Activated T-cell treated with anti-CD3 and anti-CD28 coated beads for 24 hours (primary cell): ENCODE measurements at places on chromosomes 12 and 14.

DNA sequence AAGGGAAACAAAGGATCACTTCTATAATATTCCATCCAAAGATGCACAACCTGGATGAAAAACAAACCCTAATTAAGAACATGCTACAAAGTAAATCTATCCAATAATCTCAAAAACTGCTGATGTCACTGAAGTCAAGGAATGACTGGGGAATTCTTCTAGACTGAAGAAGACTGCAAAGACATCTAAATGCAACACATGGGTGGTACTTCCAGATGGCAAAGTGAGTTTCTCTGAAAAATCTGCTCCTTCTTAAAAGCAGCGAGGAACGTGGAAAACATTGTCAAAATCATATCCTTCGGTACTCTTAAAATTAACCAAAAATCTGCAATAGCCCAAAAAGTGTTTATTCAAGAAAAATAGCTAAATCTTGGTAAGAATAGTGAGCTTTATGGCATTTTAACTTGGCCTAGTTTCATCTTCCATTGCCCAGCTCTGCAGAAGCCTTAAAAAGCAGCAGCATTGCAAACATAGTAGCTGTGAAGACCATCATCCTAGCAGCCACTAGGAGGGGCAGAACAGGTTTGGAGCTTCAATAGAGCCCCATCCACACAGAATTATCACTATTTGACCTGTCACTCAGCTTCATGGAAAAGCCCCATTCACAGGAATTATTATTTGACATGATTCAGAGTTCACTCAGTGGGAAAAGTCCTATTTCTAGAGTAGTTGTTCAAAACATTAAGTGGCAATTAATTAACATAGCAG is 7.4 kb downstream of the CLEC14A start:
- DNase-seq, result no peak

DNA sequence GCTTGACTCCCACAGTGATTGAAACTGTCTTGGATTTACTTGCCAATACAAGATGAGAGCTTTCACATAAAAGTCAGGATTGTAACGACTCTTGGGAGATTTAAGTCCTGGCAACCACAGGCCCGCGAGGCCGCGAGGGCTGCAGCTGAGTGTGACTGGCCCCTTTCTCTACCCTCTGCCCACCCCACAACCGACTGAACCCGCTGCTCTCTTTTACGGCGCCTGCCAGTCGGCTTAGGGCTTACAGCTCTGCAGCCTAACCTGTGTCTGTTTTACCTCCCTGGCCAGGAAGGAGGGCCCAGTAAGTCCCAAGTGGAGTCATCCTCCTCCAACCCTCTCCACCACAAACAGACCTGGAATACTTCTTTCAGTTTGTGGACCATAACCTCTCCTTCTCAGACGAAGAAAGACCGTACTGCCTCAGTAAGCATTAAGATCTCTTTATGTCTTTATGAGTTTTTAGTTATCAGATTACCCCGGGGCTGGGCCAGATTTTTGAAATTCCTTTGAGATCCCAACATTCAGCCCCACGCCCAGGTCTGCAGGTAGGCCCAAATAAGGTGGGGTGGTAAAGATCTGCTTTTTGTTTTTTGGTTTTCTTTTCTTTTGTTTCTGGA is 12.6 kb upstream of the TIGAR start:
- no peak for DNase-seq

DNA sequence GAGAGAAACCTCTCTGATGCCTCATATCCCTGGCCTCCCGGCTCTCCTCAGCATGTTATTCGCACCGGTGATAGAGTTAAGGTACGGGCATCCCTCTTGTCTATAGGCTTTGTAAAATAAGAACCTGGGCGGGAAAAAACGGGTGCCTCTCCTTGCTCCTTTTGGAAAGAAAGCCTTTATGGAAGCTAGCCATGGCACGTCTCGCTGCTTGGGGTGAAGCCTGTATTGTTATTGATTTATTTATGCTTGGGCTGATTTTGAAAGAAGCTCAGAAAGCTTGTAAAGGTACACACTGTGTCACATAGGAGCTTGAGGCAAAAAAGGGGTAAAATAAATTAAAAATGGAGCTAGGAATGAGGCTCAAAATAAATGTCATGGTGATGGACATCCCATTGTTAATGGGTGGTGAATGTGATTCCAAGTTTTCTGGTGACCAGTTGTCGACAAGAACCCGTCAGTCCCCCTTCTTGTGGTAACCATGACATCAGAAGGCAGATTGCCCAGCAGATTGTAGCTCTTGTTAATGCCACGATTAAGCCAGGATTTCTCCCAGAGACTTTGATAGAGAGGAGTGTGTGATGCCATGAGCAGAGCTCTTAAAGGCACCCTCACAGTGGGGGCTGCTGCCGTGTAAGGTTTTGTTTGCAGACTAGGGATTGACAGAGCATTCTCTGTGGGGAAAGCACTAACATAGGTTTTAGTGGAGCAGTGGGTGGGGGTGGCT is 50.4 kb upstream of the ASPG start:
- no peak for DNase-seq

- no peak for DNase-seq
Observed at GRCh38 chr12:26728205-26729050, 104.6 kb downstream of the ITPR2 start.

DNA sequence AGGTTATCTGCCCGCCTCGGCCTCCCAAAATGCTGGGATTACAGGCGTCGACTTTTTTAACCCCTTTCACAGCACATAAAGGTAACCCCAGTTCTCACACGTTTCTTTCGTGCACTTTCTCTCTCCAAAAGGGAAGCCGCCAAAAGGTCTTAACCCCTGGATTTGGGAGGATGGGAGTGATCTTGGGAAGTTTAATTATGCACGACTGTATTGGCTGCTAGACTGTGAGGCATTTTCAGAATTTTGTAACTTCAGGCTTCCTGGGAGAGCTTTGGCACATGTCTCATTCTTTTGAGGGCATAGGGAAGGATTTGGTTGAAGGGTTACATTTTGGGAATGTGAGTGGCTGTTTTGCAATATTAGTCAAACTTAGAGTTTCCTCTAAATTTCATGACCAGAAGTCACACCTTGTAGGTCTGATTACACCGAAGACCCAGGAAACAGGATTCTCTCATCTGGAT is 1.4 kb upstream of the SMARCC2 start:
- no peak for DNase-seq

GRCh38 chr12:93585247-93585646 is 12.8 kb downstream of the SOCS2 start:
- no peak for DNase-seq

DNA sequence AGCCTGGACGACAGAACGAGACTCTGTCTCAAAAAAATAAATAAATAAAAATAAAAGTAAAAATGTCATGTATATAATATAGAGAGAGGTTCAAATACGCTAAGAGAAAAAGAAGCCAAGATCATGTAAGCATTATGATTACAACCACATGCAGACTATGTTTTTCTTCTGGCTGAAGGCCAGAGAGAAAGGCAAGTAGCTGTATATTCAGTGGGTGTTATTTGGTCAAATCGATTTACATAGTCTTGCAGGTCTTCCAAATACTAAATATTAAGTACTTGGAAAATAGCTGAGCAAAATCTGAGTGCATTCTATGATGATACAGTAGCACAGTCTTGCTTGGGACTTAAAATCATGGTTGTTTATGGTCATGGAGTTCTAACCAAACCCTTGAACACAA is 758.0 kb downstream of the DIO2 start:
- no peak for DNase-seq

DNA sequence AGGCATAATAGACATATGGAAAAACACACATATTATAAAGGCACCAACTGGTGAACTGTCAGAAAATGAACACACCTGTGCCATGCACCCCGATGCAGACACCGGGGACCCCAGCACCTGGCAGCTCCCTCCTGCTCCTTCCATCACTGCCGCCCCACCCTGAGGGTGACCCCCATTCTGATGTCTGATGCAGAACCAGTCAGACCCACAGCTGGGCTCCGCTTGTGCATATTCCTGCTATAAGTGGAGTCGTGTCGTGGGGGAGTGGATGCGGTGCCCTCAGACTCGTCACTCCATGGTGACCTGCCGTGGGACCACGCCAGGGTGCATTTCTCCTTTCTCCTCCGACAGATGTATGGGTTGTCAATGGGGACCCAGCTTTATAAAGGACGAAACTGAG is 45.7 kb upstream of the MEG3 start:
- DNase-seq, result no peak

GRCh38 chr14:21066882-21067502 is 3.1 kb upstream of the ARHGEF40 start:
- no peak for DNase-seq

- no peak for DNase-seq
Observed at GRCh38 chr12:69936214-69936731, 111.2 kb downstream of the MYRFL start.

DNA sequence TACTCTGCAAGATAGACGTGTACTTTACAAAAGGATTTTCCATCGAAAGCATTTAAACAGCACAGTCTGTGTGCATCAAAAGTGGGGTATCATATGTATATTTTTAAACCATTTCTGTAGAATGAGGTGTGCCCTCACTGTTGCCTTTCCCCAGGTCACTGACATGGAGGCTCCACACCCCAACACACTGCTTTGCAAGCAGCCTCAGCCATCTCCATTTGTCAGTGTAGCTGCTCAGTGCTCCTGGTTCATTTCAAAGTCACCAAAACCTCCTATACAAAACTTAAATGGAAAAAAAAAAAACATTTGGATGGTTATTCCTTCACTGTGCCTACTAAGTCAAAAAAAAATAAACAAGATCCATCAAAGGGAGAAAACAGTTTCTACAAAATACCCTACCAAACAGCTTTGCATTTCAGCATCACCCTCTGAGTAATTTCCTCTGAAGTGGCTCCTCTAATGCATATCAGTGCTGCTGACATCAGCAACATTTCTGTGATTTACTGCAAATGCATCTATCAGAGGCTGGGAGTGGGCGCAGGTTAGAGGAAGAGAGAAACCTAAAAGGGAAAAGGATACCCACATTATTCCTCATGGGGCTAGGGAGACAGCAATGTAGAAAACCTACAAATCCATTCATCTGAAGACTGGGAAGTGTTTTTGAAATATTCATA is 46.0 kb downstream of the KCNK10 start:
- no peak for DNase-seq

DNA sequence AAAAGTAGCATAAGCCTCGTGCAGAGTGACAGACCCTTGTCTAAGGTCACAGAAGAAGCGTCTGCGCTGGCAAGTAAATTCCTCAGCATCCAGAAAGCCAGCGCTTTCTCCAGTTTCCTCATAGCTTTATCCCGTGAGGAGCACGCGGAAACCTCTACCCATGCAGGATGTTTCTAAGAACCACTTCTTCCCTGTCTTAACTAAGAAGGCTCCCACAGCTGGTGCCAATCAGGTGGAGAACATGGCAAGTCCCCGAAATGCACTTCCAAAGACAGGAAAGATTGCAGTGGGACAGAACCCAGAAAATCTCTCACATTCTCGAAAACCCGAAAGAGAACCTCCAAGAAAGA is 968 bp upstream of the ARID4A start:
- DNase-seq, result no peak

DNA sequence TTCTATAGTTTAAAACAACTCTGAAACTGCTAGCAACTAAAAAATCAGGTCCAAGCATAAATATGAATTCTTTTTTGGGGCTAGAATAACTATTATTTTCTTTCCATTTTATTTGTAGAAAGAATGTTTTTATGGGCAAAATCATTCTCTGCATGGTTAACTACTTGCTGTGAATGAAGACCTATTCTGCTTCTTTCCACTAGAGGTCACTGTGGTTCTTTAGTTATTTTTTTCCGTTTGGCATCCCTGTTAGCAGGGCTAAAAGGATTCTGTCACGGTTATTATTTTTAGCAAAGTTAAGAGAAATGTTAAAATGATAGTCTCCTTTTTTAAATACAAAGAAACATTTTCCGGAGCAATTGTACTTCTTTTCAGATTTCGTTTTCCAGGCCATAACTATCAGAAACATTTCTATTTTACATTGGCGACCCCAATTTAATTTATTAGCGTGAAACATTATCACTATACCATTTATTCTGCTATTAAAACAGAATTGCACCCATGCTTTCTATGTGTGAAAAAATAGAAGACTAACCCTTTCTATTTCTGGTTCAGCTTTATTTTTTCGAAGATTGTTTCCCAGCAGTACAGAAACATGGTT is 404.8 kb downstream of the ATP23 start:
- no peak for DNase-seq

DNA sequence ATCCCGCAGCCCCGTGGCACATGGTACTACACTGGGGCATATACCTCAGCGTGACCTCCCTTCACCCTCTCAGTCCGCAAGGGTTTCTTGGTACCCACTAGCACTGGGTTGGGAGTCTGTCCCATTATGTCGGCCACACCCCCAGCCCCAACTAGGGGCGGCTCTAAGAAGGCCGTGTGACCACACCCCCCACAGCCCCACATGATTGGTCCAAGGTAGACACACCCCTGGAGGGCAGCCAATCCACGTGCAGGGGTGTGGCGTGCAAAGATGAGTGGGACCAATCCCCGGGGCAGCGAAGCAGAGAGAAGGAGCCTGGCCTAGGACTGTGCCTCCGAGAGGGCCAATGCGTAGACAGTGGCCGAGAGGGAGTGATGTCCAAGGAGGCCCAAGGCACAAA is 34.6 kb upstream of the BEGAIN start:
- DNase-seq, result no peak

- DNase-seq, result no peak
Observed at GRCh38 chr12:47863467-47863866, 41.3 kb downstream of the VDR start.

DNA sequence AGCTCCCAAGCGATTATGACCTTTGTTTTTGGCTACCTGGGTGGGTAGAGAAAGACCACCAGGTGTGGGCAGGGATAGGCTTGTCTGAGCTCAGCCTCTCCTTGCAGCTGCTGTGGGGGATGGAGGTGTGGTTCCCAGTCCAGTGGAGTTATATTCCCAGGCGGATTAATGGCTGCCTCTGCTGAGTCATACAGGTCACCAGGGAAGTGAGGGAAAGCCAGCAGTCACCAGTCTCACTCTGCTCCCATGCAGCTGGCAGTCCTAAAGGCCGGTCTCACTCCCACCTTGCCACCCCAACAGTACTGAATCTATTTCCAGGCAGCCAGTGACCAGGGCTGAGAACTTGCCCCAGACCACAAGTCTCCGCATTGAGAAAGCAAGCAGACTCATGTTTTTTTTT is 399.2 kb downstream of the VRK1 start:
- no peak for DNase-seq

GRCh38 chr14:69573205-69573830 is 1.4 kb downstream of the CCDC177 start:
- DNase-seq, result no peak

DNA sequence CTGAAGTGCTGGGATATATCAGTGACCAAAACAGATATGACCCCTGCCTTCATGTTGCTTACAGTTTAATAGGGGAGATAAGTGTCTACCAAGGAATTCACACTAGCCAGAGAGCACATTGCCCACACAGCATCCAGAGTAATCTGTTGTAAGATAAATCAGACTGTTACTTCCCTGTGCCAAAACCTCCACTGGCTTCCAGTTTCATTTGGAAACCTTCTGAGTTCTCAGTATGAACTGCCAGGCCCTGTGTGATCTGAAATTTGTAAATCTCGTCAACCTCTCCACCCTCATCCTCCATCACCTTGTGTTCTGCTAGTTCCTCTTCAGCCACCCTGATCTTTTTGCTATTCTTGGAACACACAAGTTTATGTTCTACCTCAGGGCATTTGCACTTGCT is 154.7 kb downstream of the ETV6 start:
- DNase-seq, result no peak
